Skeletal muscle cell (primary cell): ENCODE measurements at places on chromosomes 11 and 22.

GRCh38 chr11:79045800-79046304 lies 395.0 kb downstream of the TENM4 start:
- DNase-seq: peak; percentile 39

- DNase-seq: no peak
Measured at GRCh38 chr22:49934891-49935557, 16.6 kb downstream of the CRELD2 start.

DNA sequence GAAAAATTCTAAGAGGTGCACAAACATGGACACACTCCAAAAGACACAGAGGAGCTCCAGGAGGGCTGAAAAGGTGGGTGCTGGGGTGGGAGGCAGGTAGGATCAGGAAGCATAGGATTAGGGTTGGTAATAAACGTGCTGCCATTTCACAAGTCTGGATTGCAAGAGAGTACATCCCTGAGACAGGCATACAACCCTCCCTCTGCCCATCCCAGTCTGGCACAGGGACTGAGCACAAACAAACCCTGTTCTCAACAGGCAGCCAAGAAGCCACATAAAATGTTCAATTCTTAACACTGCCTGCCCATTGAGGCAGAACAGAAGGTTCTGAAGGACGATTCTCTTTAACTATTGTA lies 18.5 kb downstream of the SLC35F2 start:
- no peak for DNase-seq

DNA sequence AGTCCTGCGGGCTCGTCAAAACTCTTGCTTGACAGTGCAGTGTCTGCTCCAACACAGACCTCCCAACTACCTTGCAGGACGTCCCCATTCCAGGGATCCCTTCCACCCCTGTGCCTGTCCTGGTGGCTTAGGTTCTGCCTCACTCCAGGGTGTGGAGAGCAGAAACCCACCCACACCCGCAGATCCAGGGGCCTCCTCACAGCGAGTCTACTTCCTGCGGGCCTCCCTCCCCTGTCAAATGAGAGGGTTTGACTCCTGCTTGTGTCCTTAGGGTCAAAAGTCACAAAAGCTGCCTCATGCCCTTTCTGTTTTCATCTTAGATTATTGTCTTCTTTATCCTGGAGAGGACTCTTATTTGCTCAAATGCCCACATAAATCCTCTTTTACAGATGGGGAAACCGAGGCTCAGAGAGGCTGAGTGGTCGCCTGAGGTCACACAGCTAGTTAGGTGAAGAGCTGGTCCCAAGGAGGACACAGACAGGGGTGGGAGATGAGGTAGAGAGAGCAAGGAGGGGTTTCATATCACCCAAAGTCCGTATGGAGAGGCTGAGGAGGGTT lies 81.1 kb upstream of the KCNQ1OT1 start:
- no peak for DNase-seq

GRCh38 chr11:33704240-33705002 lies 3.8 kb upstream of the C11orf91 start:
- no peak for DNase-seq

DNA sequence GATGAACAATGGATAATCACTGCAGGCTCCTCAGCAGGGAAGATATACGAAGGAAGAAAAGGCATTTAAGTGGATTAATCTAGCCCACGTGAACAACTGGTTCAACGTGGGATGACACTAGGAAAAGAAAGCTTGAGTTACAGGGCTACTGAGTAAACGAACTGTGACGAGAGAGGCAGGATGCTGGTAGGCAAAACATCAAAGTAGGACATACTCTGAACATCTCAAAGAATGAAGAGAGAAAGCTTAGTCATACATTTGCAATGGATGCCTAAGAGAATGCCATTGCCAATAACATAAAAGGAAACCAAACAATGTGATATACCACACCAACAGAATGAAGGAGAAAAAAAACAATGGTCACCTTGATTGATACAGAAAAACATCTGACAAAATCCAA lies 12.9 kb downstream of the USP28 start:
- DNase-seq: peak; percentile 31

DNA sequence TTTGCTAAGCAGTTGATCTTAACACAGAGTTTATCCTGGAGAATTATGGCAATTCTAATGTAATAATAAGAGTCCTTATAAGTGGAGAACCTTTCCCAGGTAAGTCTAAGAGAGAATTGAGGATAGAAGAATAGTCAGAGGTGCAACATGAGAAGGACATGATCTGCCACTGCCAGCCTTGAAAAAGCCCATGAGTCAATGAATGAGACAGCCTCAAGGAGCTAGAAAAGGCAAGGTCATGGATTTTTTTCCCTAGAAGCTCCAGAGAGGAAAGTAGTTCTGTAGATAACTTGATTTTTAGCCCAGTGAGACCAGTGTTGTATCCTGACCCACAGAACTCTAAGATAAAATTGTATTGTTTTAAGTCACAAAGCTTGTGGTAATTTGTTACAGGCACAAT lies 16.9 kb downstream of the MS4A6A start:
- no peak for DNase-seq

DNA sequence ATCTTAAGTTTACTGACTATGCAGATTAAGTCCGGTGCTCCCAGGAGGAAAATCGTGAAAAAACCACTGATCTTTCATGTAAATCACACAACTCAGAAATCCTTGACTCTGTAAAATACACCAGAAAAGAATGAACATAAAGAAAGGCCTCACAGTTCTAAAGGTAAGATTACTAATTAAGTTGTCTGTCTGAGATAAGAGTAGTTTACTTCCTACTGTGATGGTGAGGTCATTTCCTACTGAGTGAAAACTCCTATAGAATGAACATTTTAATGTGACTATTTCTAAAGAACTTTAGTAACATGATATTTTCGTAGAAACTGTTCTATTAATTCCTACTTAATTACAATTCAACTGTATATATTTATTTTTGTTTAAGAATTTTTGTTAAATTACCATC lies 774.4 kb upstream of the CHORDC1 start:
- no peak for DNase-seq

DNA sequence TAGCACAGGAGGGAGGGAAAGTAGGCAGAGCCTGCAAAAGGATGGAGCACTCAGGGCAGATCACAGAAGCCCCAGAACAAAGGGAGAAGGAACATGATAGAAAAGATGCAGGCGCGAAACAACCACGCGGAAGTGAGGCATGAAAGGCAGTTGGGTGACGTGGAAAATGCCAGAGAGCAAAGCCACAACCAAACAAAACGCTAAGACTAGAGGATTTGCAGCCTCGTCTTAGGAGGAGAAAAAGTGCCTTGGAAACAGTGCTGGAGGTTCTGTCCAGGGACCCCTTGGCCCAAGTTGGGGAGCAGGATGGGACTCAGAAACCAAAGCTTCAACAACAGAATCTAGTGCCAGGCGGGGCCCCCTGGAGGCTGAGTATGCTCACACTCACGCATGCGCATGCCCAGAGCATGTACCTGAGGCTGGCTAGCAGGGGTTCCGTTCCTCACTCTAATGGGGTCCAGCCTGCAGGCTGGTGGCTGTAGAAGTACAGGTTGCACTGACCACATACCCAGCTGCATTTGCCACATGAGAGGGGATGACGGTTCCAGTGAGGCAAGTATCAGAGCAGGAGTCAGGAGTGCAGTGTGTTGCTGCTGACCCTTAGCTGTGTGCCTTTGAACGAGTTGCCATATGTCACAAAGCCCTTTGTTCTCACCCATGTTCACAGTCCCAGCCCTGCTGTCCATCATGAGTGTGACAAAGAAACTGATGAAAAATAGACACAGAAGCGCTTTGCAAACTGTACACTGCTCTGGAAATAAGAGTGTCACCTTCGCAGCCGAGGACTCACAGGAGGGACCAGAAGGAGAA lies 568.6 kb upstream of the CADM1 start:
- no peak for DNase-seq

- DNase-seq: no peak
Measured at GRCh38 chr11:116697639-116698038, 75.1 kb downstream of the BUD13 start.

GRCh38 chr22:36728505-36728904 lies 25.0 kb upstream of the CACNG2 start:
- DNase-seq: no peak

GRCh38 chr11:131678658-131679340 lies 308.4 kb downstream of the NTM start:
- DNase-seq: no peak

DNA sequence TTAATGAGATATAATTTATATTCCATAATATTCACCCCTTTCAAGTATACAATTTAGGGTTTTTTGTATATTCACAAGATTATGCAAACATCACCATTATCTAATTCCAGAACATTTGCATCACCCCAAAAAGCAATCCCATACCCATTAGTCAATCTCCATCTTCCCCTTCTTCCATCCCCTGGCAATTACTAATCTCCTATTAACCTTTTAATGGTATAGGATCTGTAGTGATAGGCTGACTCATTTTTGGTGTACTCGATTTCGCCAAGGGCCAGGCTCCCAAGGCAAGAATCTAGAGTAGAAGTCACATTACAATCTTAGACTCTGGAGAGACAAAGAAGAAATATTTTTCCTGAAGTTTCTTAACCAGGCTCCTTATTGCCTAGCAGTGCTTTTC lies 113.4 kb downstream of the GAB2 start:
- no peak for DNase-seq

DNA sequence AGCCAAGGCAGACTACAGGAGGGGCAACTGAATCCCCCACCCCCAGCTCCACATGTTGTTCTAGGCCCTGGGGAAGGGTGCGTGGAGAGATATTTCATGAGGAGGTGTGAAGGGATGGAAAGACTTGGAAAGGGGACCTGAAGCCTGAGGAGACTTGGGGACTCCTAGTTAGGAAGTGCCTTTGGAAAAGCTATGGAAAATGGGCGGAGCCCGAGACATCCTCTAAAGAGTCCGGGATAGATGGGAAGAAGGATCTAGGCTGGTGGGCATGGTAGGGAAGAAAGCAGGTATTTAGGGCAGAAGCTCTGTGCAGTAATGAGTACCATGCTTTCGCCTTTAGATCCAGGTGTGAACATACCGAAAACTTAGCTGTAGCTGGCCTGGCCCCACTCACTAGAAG lies 15.0 kb upstream of the CYP2R1 start:
- no peak for DNase-seq

DNA sequence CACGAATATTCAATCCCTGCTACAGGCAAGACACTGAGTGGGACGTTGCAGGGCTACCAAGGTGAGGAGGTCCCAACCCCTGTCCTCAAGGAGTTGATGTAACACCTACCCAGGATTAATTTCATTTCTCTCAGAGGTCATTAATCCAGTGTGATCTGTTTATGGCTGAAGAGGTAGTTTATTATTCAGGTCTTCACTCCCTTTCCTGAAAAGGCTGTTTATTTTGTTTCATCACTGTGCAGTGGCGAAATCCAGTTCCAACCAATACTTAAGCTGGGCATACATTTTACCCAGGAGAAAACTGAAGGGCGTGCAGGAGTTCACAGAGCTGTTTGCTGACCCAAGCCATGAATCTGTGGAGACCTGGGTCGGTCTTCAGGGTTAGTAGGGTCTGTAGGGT lies 2.7 kb upstream of the PTPRJ start:
- no peak for DNase-seq

- no peak for DNase-seq
Measured at GRCh38 chr11:46254133-46254491, 23.4 kb upstream of the CREB3L1 start.

DNA sequence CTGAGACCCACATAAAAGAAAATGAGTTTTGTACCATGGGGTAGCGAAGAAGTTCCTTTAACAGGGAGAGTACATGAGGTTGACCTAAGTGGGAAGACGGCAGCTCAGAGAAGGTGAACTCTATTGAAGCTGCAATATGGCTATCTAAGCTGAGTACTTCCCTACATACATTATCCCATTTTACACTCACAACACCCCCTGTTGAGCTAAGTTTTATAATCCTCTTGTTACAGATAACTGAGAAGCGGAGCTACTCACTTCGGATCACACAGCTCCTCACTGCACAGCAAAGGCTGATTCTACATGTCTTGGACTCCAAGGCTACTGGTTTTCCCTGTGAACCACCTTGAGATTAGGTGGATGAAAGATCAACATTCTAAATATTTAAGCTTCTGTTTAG lies 8.2 kb upstream of the PIWIL4 start:
- DNase-seq: no peak

DNA sequence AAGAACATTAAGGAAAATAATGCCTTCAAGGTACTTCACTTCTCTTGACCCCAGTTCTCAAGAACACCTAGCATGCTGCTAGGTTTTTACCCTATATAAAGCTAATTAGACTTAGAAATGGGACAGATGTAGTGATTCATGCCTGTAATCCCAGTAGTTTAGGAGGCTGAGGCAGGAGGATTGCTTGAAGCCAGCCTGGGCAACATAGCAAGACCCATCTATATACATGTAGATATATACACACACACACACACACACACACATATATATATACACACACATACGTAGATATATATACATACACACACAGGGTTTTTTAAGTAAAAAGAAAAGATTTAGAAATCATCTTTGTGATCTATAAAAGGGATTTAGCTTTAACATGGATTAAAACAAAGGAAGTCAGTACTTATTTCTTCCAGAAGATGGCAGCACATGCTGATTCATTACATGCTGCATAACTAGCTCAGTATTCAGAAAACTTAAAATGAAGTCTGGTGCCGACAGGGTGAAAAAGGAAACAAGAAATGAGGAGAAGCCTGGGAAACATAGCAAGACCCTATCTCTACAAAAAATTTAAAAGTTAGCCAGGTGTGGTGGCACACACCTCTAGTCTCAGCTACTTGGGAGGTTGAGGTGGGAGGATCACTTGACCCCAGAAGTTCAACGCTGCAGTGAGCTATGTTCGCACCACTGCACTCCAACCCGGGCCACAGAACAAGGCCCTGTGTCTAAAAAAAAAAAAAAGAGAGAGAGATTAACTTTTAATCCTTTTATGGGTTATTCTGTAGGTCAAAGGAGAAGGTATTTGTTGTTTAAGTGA lies 28.5 kb upstream of the RBX1 start:
- peak; percentile 18 for DNase-seq

DNA sequence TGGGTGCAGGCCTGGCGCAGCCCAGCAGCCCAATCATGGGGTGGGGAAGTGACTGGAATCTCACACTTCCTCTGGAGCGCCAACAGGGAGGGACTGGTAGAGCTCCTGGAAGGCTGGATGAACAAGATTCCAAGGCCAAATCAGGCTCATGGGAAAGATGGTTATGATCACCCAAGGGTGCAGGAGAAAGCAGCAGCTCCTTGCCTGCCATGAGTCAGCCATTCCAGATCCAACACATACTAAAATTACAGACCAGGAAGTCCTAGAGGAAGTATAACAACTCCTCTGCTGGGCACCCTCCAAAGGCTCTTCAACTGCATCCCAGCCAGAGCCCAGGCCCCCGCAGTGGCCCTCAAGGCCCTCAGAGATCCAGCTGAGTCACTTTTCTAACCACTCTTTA lies 427.3 kb downstream of the TENM4 start:
- peak; percentile 4 for DNase-seq

- no peak for DNase-seq
Measured at GRCh38 chr11:80473562-80473961, 1032.7 kb upstream of the TENM4 start.
